Stimulated activated CD4-positive, alpha-beta T cell treated with anti-CD3 and anti-CD28 coated beads, Interleukin-12 subunit alpha, Interleukin-12 subunit beta, amount 100 ng/mL, for 48 hours (primary cell): ENCODE measurements at places on chromosomes 3 and 15.

DNA sequence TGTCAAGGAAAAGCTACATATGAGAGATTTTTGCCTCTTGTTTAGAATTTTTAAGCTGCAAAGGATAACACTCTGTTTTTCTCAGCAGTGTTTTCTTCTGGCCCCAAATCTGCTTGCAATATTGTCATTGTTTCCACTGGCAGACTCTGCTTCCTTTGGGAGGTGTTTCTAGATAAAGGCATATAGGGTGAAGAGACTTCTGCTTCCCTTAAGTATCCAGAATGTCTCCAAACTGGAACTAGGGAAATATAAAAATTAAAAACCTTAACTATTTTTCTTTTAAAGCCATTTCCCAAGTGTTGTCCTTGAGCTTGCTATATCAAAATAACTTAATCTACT lies 225.8 kb downstream of the CGGBP1 start:
- DNase-seq = no peak

DNA sequence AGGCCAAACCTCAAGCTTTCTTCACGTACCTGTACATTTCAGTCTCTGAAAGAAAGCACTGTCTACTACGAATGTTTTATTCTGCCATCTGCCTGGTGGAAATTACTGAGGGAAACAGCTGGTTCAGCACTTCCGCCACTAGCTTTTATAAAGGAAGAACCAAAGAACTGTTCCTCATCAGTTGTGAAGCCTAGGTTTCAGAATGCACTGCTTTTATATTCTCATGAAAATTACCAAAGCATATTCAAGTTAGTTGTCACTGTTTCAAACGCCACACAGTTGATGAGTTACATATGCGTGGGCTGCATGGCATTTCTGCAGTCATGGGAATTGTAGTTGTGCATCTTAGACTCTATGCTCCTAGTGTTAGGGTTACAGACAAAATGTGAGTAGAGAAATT lies 21.5 kb upstream of the ZBTB38 start:
- DNase-seq = no peak

GRCh38 chr3:109224333-109224732 lies 87.8 kb downstream of the C3orf85 start:
- DNase-seq = no peak

DNA sequence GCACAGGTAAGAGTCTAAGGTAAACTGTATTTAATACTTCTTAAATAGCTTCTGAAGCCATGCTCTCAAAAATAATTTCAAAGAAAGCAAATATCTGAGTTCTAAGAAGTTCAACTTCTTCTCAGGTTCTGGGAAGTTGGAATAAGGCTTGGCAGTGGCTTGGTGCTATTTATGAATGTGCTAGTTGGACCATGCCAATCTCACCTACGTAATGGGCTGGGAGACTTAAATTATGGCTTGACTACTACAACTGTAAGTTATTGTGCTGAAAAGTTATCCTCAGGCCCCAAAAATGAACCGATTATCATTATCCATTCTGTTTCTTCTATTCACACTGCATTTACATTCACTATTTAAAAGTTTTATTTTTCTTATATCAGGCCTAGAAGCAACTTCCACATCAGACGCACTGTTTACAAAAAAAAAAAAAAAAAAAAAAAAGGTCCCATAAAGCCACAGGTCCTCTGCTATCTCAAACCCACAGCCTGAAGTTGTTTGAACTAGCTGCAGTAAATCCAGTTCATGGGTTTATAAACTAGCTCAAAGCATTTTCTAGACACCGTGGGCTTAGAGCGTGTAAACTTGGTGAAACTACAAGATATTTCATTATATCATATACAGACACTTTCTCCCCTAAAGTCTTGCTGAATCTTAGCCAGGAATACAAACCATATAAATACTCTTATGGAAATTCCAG lies 3.4 kb downstream of the LRIG1 start:
- DNase-seq = no peak

DNA sequence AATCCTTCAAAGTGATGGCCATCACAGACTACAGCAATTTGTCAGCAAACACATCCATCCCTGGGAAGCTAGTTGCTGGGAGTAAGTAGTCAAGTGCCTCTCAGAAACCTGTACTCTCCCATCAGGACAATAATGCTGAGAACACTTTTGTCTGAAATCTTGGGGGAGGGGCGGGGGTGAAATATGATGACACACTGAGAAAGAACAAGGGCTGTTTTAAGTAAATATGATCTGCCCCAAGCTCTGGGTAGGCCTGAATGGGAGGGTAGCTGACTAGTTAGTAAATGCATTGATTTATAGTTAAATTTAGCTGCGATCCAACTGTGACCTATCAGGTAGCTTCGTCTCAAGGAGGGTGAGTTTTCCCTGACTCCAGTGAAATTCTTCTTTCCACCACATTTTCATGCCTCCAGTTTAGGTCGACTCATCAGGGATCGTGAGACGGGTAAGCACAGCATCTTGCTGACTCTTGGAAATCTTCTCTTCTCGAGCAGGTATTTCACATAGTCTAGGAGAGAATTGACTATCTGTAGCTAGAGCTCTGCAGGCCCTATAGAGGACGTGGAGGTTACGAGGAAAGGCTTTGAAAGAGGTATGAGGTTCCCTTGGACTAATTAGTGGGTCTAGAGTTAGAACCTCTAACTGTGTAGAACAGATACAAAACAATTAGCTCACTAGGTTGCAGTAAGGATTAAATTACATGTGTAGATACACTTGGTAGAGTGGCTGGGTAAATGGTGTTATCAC lies 213.4 kb upstream of the SLC2A2 start:
- no peak for DNase-seq
